ENCODE measurements at places on chromosomes 6 and 20.

DNA sequence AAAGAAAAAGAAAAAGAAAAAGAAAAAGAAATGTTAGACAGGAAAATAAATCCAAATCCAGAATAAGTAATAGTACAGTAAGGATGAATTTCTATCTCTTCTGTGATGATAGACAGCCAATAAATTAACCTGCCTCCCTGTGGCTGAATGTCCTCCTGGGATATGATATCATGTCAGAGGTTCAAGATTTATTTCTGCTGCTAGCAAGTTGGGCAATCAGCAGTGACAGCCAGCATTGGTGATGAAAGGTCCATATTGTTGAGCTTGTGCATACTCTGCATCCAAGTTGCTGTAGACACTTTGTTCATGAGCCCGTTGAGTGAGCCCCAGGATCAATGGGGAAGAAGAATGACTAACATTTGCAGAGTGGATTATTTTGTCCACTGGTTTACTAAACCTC, 44.9 kb upstream of the CEP85L start:
- DNase-seq, result no peak

DNA sequence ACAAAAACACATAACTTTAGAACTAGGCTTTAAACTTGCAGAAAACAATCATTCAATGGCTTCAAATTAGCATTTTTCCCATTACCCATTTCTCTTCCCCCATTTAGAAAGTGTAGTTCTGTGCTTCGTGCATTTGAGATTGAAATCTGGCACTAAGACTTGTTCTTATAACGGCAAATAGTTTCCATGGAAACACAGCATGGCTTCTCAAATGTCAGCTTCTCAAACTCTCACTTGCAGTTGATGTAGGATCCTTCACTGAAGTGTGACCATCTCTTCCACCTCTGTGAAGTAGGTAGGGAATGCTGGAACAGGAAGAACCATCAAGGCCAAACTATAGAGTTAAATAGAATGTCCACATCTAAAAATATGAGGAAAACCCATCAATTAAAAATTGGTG, 52.2 kb downstream of the MANEA start:
- DNase-seq, result no peak

- no peak for DNase-seq
These were observed 52.1 kb downstream of the TENT5A start for GRCh38 chr6:81700414-81700813.

DNA sequence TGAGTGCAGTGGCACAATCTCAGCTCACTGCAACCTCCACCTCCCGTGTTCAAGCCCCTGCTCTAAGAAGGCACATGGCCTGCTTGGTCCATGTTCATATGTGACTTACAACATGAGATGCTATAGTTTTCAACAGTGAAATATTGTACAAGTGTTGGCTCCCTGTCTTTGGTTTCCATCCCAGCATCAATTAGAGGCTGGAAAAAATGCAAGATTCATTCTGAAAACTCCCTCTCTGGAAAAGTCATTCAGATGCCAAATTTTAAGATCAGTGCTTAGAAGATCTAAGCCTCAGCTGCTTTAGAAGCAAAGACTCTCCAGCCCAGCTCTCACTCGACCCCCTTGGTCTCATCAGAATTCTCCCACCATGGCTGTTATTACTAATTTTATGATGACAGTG, 398.9 kb downstream of the KIF16B start:
- no peak for DNase-seq

DNA sequence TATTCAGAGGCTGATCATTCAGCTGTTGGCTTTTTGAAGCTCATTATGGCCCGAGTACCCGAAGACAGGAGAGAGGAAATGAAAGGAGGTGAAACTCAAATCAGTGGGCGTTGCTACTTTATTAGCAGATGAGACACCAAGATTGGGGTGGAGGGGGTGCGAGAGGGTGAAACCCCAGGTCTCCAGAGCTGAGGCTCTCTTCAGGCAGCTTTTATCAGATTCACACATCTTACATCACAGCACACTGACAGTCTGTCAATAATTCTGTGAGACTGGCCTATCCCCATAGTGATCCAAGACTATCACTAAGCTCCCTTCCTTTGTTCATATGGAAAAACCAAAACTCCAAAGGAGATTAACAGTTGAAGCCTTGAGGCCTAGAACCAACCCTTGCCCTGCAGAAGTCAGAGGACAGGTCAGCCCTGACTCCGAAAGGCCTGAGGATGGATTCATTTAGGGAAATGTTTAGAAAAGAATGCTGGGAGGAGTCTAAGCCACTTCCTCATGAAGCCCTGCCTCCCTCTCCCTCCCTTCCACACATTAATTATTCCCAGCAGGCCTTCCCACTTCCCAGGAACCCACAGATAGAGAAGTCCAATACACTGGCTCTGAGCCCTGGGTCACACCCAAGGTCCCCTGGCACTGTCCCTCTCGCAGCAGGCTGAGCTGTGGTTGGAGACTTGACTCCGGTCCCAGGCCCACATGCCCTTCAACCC, 23.2 kb downstream of the TRERF1 start:
- no peak for DNase-seq

DNA sequence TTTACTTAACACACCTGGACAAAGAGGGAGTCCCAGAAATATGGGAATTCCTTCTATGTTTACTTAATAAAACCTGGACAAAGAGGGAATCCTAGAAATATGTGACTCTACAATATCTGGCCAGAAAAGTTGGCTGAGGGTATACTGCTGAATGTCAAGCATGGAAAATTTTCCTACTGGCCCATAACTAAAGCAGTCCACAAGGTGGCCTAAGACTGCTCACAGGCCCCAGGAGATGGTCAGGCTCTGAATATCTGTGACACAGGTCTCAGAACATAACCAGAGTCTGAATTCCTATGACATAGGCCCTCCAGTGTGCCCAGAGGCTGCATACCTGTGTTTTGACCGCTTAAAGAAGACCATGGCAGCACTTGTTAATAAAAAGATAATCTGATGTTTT, 578.2 kb upstream of the NRSN1 start:
- DNase-seq, result no peak
